ENCODE measurements at places on chromosomes 12 and 14. TPM values are rescaled to one million over a fixed set of nuclear protein-coding genes. Genes with fewer than 3 reads are reported as not detected.

The ASPG gene
- total RNA-seq, result 1.8 TPM

The GPR84 gene
- not detected for total RNA-seq

The ART4 gene
- total RNA-seq, result not detected

The NGB gene
- not detected for total RNA-seq

The KCNC2 gene
- not detected for total RNA-seq

The KICS2 gene
- 7.2 TPM for total RNA-seq

DNA sequence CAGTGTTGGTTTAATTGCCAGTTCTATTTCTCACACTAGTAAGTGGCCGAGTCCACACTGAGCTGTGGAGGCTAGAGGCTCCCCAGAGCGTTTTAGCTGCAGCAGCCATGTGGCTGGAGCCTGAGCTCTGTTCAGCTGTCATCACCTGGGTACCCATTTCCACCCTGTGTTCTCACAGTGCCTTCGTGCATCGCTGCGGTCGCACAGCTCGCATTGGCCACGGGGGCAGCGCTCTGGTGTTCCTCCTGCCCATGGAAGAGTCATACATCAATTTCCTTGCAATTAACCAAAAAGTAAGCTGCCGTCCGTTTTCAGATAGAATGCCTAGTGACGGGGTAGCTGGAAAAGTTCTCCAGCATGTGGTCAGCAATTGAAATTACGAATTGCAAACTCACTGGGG is 15.7 kb downstream of the DDX55 start:
- DNase-seq, result no peak

DNA sequence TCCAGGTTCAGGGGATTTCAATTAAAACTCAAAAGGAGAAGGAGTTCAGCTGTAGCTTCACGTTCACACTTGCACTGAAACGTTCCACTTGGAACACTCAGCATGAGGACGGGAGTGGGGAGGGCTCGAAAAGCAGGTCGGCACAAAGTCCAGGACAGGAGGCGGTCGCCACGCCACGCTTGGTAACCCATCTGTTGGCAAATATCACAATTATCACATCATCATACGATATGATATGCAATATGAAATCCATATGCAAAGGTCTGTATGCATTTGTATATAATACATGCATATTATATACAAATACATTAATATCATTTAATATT is 17.2 kb downstream of the ADGRD1 start:
- DNase-seq, result no peak

DNA sequence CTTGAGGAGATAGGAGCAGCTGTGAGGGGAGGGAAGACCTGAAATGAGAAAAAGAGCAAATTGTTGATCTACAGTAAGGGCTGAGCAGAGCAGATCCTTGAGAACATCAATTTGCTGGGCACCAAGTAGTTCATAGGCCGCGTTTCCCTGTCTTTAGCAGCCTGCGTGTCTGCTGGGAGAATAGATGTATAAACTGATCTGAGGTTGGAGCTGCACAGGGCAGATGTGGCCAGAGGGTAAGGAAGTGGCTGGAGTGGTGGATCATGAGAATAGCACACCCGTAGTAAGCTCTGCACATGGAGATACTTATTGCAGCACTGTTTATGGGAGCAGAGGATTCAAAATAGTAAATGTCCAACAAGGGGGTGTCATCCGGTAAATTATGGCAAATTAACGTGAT is 44.4 kb downstream of the NTF3 start:
- no peak for DNase-seq

- peak; percentile 10 for DNase-seq
Observed at GRCh38 chr14:43418324-43418723, 1088.8 kb downstream of the FSCB start.

DNA sequence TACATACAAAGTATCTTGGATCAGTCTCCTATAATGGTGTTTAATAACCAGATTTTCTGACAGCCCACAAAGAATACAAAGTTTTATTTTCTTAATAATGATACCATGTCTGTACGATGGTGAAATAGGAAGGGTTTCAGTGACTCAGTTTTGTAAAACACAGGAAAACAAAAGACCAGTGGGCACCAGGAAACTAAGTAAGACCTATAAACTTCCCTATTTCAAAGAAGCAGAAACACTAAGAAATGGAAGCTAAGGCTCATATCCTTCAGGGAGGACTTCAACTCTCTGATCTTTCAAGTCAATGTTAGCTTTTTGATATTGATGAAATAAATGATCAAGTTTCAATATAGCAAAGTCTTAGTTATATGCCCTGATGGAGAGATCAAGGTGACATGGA is 196.0 kb downstream of the DUSP6 start:
- DNase-seq, result no peak

GRCh38 chr14:20690848-20691640 is 2.5 kb downstream of the ANG start:
- peak; percentile 81 for DNase-seq

DNA sequence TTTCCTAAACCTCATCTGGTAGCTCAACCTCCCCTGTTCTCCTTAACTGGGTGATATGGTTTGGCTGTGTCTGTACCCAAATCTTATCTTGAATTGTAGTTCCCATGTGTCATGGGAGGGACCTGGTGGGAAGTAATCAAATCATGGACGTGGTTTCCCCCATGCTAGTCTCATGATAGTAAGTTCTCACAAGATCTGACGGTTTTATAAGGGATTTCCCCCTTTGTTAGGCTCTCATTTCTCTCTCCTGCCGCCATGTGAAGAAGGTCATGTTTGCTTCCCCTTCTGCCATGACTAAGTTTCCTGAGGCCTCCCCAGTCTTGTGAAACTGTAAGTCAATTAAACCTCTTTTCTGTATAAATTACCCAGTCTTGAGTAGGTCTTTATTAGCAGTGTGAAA is 19.5 kb downstream of the COX16 start:
- no peak for DNase-seq

DNA sequence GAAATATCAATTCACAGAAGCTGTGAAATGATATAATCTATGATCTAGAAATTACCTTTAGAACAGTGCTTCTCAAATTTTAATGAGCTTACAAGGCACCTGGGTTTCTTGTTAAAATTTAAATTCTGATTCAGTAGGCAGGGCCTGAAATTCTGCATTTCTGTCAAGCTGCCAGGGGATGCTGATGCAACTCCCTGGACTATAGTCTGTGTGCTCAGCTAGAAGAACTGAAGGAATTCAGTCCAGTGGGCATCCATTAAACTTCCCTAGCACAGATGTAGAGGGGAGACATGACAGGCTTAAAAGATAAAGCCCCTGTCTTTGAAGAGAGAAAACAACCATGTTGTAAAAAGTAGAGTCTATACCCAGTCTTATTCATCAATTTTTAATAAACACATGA is 441.8 kb downstream of the TMTC2 start:
- no peak for DNase-seq

DNA sequence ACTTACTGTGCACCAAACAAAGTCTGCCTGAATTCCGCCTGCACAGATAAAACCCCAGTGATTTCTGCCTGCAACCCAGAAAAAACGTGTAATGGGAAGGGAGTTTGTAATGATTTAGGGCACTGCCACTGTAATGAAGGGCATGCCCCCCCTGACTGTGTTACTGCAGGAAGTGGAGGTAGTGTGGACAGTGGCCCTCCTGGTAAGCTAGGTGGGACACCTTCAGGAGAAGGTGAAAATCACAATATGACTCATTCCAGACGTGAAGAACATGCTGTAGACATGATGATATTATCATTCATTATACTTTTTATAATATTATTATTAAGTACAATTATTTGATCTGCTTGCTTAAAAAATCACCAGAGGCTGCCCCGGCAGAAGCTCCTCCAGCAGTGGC is 59.2 kb downstream of the MAPKAPK5 start:
- no peak for DNase-seq

DNA sequence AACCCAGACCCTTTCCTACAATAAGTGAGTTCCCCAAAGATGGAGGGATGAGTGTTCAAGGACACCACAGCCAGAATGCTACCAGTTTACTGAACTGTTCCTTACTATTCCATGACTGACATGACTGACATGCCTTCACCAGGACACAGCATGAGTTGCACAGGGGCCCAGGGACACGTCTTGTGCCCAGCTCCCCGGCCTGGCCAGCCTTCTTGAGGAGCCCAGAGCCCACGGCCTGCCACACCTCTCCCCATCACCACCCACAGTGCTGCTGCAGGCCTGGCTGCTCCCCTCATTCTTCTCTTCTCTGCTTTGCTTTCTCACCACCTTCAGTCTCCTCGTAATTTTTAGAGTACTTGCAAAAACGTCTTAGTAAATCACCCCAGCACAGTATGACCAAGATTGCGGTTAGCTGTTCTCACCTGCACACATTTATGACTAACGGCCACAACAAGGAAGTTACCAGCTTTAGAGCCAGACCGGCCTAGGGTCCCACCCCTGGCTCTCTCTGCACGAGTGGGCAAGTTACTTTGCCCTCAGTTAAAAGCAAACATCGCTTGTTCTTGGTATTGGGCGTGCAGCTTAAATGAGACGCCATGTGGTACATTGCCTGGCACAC is 18.5 kb downstream of the PPP2R5E start:
- DNase-seq, result no peak

DNA sequence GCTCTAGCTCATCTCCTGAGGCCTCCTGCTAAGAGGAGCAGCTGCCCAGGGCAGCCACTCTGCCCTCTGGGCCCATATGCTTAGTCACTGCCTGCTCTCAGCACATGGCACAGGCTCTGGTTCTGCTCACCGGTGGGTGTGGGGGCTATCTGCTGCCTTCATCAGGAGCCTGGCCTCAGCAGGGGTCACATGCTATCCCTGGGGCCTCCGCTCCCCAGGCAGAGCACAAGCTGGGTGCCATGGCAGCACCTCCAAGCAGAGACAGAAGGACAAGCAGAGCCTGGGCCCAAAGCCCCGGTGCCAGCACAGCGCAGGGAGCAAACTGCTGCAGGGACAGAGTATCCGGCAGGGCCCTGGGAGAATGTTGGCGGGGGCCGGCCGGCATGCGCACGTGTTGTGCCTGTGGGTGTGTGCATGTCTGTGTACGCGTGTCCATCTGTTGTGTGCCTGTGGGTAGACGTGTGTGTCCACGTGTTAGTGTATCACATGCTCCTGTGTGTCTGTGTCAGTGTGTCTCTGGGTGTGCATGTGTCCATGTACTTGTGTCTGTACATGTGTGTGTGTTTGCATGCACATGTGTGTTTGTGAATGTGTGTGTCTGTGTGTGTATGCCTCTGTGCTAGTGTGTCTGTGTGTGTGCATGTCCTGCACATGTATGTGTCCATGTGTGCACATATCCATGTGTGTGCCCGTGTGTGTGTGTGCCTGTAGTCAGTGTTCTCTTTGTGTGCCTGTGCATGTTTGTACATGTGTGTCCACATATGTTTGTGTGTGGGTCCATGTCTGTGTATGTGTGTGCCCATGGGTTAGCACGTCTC is 326.9 kb downstream of the TMEM121 start:
- DNase-seq, result no peak

GRCh38 chr12:52029685-52030084 is 21.6 kb upstream of the NR4A1 start:
- peak; percentile 91 for DNase-seq

- DNase-seq, result no peak
Observed at GRCh38 chr12:88578276-88579160, 1.8 kb downstream of the KITLG start.

GRCh38 chr14:99185436-99186068 is 86.4 kb downstream of the BCL11B start:
- no peak for DNase-seq

- DNase-seq, result no peak
Observed at GRCh38 chr12:6788972-6789924, at the start of gene CD4. CD4 (plus strand) TSS chr12:6789528; CDS start chr12:6800139, 10,611 bp downstream.

DNA sequence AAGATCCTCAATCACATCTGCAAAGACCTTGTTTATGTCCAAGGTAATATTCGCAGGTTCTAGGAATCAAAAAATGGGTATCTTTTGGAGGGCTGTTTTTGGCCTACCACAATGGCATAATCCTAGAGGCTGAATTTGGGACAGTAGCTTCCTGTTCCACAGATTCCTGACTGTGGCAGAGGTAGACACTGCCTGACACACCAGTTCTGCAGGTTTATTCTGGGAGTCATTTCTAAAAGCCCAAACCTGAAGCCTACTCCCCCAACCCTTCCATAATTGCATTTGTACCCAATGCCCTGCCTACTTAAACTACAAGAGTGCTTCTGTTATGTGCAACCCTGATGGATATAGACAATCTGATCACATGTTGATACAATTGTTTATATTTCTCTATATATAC is 378.9 kb downstream of the PCNX1 start:
- no peak for DNase-seq

- peak; percentile 55 for DNase-seq
Observed at GRCh38 chr12:95815632-95816212, 25.2 kb upstream of the NTN4 start.

DNA sequence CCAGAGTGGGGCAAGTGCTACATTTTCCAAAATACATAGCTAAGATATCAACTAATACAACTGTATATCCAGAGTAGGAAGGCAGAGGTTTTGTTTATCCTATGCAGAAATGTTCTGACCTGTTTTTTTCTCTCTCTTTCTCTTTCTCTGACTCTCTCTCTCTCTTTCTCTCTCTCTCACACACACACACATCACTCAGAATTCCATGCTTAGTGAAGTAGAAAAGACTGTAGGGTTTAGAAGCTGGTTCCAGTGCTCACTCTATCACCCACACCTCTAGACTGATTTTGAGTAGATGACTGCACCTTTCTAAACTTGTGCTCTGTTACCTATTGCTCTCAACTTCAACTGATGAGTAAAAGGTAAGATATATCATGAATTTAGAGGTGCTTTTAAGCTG is 356.7 kb downstream of the LRIG3 start:
- DNase-seq, result no peak

DNA sequence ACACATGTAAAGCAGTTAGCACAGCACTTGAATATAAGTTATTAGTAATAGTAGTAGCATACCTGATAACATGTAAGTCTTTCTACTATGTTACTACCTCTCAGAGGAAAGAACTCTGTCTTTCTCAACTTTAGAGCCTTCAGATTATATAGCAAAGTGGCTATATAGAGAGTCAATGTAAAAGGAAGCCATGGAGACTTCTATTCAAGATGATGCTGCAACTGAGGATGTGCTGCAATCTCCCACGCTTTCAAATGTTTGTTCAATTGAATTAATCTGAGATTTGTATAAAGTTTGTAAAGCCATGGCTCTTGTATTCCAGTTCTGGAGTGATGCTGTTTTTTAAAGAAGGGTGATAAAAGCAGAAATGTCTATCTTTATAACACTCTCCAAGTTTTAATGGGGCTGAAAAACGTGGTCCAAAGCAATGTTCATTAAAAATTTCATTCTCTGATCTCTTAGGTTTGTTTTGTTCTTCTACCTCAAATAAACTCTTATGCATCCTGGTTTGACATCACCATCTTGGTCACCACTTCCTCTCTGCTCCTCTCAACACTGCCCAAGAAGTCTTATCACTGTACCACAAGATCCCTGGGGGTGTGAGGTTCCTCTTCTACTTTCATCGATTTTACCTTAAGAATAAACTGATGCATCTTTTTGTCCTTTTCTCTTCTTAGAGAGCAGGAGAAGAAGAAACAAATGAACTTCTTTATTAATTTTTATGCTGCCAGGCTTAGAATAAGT is 40.6 kb downstream of the C12orf42 start:
- no peak for DNase-seq

- no peak for DNase-seq
Observed at GRCh38 chr12:95151406-95151805, 65.9 kb downstream of the FGD6 start.

DNA sequence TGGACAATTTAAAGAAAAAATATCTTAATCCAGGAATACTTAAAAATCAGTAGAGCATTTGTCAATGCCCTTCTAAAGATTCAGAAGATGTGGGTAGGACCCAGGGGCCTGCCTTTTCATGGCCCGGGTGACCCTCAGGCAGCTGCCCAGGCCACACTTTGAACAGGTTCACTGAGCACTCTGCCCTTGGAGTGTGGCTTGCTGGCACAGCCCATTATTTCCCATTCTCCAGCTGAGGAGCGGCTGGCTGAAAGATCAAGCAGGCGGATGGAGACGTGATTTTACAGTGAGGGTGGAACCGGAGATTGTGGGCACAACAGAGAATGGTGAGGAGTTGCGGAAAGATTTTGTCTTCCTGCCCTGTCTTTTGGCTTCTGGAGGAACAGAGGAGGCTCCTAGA is 7.1 kb upstream of the PRPH start:
- no peak for DNase-seq
